GM12864 (cell line): ENCODE measurements at places on chromosomes 11 and 22.
A peak's percentile ranks its signal among the peaks of the same experiment; 100 is the strongest.

- DNase-seq: no peak
Measured at GRCh38 chr11:130369713-130370112, 55.0 kb upstream of the ZBTB44 start.

DNA sequence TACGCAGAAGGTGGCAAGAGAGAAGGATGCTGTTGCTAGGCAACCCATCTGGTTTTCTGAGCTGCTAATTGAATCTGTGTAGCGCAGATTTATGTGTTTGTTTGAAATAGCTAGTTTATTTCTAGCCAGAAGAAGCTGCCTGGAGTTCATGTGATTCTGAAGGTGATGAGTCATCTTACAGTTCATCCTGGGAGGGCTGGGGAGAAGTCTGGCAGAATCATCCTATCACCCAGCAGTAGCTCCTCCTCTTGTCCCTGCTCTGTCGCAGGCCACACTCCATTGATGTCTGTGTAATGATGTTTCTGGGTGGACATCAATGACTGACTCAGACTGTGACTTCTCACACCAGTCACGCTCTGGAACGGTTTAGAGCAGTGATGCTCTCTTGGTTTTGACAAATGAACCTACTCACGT lies 4.8 kb upstream of the FBXO7 start:
- no peak for DNase-seq

GRCh38 chr11:123640677-123641494 lies 13.5 kb downstream of the SCN3B start:
- DNase-seq: no peak

DNA sequence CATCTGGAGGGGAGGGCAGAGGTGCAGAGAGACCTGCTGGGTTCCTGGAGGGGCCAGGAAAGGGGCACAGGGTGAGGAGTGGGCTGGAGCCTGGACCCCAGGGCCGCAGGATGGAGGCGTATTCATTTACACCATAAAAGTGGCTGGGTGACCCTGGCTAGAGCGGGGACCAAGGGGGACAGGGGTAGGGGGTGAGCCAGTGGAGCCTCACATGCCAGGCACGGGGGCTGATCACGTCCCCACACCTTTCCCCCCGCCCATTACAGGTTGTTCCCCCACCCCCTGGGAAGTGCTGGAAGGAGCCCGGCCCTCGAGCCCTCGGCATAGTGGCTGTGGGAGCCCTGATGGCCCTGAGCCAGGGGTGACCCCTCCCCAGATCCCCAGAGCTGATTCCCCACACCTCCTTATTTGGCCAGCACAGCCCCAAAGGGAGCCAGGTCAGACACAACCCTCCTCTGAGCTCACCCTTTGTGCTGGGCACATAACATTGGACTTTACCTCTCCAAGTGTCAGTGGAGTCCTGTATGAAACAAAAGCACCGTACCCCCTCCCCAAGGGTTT lies 781 bp downstream of the TCIRG1 start:
- DNase-seq: no peak

DNA sequence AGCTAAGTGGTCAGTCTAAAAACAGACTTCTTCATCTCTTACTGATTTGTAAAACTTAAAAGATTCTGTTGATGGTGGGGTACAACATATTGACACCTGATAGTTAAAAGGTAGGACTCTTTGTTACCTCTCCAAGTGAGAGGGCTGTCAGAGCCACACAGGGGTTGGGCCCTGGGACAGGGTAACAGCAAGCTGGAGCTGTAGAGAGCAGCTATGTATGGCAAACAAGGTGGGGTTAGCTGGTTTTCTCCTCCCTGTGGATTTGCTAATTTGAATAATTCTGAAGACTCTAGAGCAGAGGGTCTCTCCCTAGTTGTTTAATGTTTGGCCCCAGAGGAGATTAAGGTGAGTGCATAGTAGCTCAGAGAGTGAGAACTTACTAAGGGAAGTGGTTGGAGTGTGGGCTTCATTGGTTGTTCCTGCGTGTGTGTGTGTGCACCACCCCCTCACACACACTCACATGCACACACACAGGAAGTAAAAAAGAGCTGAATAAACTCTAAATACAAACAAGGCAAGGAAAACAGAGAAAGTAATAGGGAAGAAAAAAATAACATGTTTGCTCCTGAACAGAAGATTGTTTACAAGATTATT lies 9.2 kb upstream of the GAS2 start:
- DNase-seq: peak; percentile 5

DNA sequence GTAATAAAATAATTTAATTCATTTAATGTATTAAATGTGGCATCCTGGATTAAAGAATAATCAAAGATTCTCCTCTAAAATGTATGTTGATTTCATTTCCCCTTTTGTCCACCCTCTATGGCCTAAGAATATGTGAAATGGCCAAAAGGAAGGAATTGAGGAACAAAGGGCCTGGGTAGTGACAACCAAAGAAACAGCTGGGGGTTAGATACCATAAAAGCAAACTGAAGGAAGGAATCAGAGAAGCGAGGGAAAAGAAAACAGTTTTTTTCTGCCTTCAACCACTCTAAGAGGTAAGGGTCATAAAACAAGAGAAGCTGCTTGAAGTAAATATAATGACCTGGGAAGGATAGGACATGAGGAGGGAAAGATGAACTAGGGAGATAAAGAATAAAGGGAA lies 139.3 kb downstream of the FAM76B start:
- DNase-seq: no peak

DNA sequence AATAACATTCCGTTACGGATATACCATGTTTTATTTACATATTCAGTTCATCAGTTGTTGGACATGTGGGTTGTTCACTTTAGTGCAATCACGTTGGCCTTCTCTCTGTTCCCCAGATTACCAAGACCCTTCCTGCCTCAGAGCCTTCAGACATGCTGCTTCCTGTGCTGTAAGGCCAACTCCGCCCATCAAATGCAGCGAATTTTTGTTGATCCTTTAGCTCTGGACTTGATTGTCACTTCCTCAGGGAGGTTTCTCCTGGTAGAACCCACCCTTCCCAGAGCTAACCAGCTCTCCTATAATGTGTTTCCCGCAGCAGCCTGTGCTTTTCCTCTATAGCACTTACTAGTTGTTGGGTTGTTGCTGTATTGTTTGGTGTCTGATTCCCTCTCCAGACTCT lies 39.4 kb downstream of the SWAP70 start:
- DNase-seq: no peak

DNA sequence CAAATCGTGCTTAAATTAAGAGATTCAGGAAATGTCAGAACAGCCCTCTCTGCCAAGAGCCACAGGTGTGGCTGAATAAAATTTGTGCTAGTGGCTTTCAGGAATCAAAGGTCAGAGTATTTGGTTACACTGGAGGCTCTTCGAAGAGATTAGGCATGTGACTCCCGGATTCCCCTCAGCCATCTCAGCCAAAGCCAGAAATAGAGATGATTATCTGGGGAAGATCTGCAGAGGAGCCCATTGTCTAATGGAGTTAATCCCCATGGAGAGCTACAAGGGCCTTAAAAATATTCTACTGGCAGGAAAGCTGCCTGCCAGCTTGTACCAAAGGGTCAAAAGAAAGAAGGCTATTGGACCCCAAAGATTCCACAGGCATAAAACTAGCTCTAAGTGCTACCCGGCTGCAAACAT lies 1259.5 kb downstream of the TBC1D22A start:
- no peak for DNase-seq

DNA sequence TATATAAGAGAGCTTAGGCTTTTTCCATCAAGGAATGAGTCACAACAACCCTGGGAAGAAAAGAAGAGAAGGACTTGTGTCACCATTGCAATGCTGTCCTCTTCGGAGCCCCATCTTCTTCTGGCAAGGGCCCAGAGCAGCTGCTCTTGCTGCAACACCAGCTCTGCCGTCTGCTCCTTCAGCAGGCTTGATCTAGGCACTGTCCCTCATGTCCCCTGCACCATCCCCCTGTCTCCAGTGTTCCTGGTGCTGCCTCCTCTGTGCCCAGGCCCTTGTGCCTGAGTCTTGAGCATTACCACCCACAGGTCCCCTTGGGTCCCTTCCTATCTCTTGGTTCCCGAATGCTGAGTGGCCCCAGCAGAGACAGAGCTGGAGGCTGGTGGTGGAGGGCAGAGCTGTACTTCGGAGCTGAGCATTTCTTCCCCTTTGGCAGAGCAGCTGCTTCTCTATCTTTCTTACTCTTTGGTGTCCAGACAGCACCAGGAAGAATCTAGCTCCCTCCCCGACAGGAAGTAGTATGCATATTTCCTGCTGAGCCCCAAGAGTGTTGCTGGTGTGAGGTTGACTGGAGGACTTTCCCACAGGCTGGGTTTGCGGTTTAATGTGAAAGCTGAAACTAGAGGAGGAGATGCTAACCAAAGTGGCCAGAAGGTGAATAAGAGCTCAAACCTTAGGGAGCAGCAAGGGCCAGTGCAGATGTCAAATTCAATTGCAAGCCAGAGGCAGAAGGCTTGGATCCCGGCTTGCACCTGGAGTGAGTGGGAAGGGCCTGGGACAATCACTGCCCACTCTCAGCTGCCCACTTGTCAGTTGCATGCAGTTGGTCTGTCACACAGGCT lies 27.8 kb downstream of the WEE1 start:
- peak; percentile 96 for DNase-seq

DNA sequence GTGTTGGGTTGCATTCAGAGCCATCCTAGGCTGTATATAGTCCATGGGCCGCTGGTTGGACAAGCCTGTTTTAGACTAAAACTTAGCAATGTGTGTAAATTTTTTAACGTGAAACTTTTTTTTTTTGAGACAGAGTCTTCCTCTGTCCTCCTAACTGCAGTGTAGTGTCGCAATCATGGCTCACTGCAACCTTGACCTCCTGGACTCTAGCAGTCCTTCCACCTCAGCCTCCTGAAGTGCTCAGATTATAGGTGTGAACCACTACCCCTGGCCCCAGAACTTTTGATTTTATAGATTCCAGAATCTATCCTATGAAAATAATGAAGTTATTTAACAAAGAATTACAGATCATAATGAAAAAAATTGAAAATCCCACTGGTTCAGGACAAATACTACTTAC lies 29.9 kb upstream of the PANX2 start:
- DNase-seq: no peak

- DNase-seq: no peak
Measured at GRCh38 chr22:43587574-43587973, 175.8 kb downstream of the MPPED1 start.

- DNase-seq: no peak
Measured at GRCh38 chr11:77503006-77503405, 29.1 kb upstream of the PAK1 start.

- no peak for DNase-seq
Measured at GRCh38 chr22:20586403-20586745, 79.0 kb downstream of the MED15 start.

DNA sequence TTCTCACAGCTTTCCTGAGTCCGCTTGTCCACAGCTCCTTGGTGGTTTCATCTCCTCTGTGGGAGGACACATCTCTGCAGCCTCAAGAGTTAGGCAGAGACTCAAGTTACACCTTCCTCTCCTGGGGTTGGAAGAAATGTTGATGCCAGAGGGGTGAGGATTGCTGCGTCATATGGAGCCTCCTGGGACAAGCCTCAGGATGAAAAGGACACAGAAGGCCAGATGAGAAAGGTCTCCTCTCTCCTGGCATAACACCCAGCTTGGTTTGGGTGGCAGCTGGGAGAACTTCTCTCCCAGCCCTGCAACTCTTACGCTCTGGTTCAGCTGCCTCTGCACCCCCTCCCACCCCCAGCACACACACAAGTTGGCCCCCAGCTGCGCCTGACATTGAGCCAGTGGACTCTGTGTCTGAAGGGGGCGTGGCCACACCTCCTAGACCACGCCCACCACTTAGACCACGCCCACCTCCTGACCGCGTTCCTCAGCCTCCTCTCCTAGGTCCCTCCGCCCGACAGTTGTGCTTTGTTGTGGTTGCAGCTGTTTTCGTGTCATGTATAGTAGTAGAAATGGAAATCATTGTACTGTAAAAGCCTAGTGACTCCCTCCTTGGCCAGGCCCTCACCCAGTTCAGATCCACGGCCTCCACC lies 11.7 kb downstream of the RASD2 start:
- no peak for DNase-seq

DNA sequence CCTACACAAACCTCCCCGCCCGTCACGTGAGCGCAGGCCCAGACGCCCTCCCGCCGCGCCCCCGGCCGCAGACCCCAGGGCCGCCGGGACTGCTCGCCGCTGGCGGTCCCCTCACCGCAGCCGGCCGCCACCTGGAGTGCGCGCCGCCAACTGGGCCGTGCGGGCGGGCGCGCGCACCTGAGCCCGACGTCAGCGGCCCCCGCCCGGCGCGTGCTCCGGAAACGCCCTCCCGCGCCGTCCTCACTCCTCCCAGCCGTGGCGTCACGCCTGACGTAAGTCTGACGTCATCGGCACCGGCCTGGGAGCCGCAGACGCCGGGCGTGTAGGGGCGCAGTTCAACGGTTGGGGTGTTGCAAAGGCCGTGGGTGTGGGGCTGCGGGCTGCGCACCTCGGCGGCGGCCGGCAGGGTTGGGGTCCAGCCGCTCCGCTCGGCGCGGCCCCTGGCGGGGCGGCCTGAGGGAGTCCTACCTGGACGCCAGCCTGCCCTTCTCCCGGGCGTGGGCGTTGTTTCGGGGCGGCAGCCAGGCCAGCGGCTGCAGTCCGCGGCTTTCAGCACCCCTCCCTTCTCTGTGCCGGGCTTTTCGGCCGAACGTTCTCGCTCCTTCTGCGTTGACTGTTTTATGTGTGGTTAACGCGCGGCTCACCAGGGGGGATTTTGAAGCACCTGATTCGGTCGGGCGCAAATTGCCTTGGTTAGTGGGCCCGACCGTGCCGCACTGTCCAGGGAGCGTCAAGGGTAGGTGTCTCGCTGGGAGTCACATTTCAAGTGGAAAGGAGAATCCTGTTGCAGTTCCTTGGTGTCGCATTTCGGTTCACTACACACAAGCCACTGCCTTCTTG lies at the start of gene JOSD1:
TSS of gene JOSD1 (minus strand) at position 155 of the 840 bp plus-strand sequence. CDS start 956 bp downstream, outside the sequence.
- peak; percentile 82 for DNase-seq

GRCh38 chr22:31753005-31753633 lies 700 bp upstream of the DEPDC5 start:
- no peak for DNase-seq

- no peak for DNase-seq
Measured at GRCh38 chr22:35556666-35557065, 16.0 kb downstream of the RASD2 start.

DNA sequence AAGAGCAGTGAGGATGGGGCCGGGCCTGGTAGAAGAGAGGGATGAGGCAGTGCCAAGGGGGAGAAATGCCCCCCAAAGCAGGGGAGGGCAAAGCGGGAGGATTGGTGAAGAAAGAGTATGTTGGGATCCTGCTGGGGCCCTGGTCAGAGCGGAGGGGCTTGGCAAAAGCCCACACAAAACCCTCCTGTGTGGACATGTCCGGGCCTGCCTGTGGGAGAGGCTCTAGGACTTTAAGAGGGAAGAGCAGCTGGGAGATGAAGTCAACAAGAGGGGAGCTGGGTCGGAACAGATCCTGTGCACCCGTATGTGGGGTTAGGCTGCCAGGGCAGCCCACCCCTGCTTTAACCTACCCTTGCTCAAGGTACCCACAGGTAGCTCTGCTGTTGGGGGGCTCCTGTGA lies 25.8 kb downstream of the ART5 start:
- no peak for DNase-seq

- no peak for DNase-seq
Measured at GRCh38 chr11:15112131-15112541, 2.6 kb upstream of the INSC start.

GRCh38 chr11:44199298-44199697 lies 103.8 kb downstream of the EXT2 start:
- no peak for DNase-seq
